Activated effector memory CD4-positive, alpha-beta T cell treated with Interleukin-2 at 50 U/mL for 16 hours (primary cell): ENCODE measurements at places on chromosomes 3 and 15.

DNA sequence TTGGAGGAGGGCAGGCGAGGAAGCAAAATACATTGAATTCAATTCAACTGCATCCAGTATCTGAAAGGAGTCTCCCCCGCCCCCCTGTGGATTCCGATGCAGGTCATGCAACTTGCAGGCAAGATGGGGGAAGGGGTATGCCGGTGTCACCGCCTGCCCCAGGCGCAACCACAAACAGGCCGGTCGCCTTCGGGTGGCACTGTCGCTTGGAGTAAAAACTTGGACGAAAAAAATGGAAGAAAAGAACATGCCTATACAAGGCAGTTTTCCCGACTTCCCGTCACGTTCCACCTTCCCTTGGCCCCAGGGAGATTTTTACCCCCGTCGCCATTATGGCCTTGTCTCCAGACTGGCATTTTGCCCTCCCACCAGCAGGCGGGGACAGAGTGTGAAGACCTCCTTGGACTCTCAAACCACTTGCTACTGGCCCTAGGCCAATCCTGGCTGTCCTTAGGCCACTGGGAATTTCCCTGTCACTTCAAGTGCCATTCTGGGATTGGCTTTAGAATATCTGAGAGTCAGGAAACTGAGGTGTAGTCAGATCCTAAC, 1.6 kb upstream of the NTRK3 start:
- no peak for DNase-seq

GRCh38 chr3:69197922-69198530, 75.6 kb upstream of the LMOD3 start:
- peak; percentile 61 for DNase-seq

DNA sequence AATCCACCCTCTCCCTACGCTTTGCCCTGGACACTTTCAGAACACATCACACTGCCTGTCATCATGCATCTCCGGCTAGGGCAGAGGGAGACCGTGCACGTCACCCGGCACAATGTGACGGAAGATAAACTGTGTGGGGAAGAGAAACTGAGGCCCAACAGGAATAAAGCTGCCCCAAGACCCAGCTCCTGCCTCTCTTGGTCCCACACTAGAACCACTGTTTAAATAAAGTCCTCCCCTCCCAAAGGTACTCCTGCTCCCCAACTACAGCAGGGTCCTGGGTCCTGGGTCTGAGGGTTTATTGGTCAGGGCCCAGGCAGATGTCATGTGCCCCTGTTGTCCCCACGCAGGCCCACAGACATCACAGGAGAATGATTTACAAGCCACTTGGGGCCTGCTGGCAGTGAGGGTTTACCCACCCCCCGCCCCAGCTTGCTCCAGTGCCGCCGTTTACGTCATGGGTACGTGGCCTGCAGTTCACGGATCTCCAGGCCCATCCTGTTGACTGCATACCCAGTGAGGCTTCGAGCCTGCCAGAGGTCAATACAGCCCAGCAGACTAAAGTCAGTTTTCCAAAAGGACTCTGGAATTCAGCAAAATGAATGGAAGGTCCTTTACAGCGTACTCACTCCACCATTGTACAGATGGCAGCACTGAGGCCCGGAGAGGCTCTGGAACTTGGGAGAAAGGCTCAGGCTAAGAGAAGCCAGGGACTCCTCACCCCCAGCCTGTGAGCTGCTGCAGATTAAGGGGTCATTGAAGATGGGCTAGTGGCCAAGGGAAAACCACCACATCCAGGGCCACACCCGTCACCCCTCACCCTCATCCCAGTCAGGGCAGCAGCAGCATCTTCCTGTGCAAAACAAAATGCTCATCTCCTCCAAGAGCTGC, 23.2 kb downstream of the ALS2CL start:
- no peak for DNase-seq

DNA sequence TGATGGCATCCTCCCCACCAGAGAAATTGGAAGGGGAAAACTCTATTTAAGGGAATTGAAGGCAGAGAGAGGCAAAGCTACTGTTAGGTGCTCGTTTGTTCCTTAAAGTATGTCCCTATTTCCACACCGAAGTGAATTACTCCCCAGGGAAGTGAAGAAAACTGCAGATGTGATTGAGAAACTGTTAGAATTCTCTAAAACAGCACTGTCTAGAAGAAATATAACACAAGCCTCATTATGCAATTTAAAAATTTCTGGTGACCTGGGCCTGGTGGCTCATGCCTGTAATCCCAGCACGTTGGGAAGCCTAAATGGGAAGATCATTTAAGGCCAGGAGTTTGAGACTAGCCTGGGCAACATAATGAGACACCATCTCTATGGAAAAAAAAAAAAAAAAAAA, 305.0 kb downstream of the SHQ1 start:
- DNase-seq: no peak

DNA sequence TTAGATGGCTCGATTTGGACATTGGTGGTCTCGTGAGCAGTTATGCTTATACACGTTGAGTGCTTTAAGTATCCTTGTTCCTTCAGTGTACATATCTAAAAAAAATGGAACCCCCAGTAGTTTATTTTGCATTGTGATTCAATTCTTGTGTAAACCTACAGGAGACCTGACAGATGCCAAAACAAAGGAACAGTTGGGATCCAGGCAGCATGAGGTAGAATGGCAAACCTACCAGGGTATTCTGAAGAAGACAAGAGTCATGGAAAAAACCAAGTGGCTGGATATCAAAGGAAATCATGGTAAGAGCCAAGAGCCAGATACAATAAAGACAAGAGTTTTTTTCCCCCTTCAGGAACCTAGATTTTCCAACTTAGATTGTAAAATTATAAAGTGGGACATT, 2.0 kb downstream of the TMEM62 start:
- DNase-seq: no peak

DNA sequence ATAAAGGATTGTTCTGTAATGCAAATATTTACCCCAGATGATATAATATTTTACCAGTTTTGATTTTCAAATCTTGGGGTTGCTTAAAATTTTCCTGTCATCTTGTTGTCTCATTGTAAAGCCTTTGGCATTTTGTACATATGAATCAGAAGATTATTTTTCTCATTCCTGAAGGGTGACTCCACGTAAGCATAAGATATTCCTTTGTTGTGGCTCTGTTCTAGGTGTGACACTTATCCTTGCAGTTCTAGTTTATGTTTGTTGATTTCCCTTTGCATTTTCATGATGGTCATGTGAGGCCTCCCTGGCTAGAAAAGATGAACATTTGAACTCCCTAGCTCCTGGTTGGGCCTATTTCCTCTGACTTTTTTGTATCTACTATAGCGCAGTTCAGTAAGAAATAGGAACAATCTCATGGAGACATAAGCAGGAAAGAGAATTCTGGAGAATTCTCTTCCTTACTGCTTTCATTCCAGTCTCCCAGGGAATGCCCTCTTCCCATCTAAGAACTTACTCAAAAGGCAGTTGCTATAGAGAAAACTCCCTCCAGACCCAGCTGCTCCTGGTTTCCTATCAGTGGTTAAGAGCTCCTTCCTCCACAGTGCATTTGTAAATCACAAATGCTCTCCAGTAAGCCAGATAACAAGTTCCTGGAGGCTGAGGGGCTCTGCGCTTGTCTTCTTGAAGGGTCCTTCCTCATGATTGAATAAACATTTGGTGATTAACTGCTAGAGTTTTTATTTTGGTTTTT, 124.7 kb downstream of the WNT5A start:
- DNase-seq: no peak

DNA sequence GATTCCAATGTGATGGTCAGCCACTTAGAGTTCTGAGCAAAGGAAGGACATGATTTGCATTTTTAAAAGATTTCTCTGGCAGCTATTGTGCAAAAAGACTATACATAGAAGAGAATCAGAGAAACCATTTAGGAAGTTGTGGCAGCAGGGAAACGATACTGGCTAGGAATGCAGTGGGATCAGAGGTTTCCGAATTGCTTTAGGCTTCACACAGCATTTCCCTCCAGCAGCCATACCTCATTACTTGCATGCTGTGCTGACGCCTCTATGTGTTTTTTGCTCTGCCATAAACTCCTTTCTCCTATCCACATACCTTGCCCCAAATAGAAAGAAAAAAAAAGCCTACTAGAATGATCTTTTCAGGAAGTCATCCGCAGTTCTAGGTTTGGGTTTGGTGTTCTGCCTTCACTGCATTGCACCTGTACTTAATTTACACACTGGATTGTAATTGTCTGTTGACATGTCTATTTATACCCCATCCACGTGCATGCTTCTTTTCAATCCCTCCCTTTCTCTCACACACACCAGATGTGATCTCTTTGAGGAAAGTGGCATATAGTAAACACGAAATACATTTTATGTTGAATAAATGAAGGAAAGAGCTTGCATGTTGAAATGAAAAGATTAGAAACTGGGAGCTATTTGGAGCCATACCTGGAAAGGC, 860.3 kb upstream of the SEMA6D start:
- DNase-seq: no peak

DNA sequence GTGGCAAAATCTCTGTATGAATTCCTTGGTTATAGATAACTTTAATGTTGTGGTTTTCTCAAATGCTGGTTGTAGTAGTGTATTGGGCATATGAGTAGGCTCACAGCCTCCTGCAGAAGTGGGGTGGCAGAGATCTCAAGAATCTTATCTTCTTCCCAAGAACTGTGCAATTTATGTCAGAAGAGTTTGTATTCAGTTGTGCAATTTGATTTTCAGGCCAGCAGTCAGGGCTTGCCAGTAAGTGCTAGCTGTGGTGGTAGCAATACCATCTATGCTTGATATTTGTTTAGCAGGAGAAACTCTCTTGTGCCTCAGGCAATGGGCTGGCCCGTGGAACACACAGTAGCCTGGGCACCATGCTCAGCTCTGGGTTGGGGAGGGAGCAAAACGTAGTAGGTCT, 58.4 kb upstream of the GOLIM4 start:
- DNase-seq: no peak

DNA sequence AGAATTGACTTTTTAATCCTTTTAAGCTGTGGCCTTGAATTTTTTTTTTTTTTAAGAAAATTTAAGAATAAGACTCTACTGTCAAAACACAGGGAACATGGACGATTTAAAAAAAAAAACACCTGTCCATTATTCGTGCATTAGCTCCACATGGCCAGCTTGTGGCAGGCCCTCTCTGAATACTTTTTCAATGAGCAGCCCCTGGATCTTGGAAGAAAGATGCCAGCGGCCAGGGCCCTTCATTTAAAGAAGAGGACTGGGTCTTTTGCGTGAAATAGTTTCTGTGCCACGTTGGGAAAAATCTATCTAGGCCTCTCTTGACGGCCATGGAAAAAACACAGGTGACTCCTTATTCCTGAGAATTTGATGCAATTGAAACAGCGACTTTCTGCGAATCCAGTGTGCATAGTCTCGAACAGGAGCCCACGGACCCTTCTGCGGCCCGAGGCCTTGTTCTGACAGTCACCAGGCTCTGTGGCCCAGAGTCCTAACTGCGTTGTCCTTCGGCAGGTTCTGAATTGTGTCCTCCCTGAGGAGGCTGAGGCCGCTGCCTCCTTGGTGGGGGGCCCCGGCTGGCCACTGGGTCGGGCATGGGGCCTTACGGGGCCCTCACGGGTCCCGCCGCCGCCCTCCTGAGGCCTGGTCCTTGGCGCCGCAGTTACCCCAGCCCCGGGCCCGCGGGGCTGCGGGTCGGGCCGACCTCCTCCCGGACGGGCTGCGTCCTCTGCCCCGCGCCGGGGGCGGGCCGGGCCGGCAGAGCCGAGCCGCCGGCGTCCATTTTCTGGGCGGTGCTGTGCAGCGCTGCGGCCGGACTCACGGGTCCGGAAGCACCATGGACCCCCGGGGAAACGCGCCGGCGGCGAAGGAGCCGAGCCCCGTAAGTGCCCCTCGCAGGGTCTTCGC, 33.5 kb downstream of the ZBTB38 start:
- peak; percentile 52 for DNase-seq

DNA sequence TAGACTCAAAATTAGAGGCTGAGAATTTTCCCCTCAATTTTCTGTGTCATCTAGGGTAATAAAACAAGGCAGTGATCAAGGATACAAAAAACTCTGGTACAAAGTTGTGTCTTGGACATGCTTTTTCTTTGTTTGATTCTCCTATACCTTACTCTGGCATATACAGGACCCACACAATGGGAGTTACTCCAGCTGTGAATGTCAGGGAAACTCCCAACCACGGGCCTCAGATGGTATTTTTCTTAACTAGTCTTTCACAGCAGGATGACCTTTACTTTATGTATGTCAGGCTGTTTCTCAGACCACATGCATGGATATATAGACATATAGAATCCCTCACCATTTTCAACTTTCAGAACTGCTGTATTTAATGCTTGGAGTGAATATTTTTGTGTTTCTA, 41.3 kb downstream of the FEZF2 start:
- DNase-seq: no peak

DNA sequence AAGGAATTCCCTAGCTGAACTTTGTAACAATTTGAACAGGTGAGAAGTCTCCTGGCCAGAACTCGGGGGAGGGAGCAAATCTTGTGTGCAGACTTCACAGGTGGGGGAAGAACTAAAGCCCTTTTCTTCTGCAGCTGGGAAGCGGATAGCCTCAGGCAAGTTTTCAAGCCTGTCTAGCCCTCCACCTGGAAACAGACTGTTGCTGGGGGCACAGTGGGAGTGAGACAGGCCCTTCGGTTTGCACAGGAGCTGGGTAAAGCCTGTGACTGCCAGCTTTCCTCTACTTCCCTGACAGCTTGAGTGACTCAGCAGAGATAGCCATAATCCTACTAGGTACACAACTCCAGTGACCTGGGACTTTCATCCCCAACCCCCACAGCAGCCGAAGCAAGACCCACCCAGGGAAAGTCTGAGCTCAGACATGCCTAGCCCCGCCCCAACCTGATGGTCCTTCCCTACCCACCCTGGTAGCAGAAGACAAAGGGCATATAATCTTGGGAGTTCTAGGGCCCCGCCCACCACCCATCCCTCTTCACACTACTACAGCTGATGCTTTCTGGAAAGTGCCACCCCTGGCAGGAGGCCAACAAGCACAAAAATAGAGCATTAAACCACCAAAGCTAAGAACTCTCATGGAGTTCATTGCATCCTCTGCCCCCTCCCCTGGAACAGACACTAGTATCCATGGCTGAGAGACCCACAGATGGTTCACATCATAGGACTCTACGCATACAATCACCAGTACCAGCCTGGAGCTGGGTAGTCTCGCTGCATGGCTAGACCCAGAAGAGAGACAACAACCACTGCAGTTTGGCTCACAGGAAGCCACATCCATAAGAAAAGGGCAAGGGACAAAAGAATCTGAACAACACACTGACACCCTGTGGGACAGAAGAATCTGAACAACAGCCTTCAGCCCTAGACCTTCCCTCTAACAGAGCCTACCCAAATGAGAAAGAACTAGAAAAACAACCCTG, 479.0 kb downstream of the RAP2B start:
- no peak for DNase-seq

- DNase-seq: no peak
Observed at GRCh38 chr3:71984843-71985613, 200.1 kb upstream of the PROK2 start.

GRCh38 chr3:56025326-56025725, 442.9 kb downstream of the ERC2 start:
- no peak for DNase-seq

GRCh38 chr3:21531909-21532308, 219.1 kb downstream of the ZNF385D start:
- DNase-seq: no peak

DNA sequence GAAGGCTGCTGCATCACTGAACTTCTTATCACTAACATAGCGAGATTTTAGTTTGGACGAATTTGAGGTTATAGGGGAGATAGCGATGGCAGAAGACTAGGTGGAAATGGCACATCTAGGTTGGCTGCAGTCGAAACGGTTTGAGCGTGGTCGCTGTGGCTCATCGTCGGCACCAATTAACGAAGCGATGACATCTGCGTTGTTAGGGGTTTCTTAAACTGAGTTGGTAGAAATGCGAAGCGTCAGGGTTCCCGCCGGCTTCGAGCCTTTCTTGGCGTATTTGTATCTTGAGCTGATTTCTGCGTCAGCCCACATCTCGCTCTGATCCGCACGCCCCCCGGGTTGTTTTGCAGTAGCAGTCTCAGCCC, 319 bp downstream of the LNP1 start:
- DNase-seq: no peak

- DNase-seq: no peak
Observed at GRCh38 chr3:78337801-78338211, 1297.9 kb downstream of the ROBO2 start.
